AG10803 (cell line): ENCODE measurements at places on chromosomes 2 and 18.

GRCh38 chr18:79062806-79063205 is 6.4 kb upstream of the ATP9B start:
- no peak for DNase-seq

DNA sequence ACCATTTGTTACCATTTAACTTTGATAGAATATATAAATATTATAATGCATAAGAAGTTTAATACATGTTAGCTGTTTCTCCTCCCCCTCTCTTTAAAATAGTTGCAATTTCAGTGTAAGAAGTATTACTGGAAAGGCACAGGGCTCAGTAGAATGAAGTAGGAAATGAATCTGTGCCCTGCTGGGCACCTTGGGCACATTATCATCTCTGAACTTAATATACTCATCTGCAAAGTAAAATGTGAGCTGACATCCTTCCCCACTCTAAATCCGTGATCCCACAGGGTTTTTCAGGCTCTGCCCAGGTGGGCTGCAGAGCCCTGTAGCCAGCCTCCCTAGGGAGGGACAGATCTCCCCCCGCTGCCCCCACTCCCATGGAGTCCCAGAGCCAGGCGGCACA is 56.8 kb downstream of the DPP4 start:
- no peak for DNase-seq

DNA sequence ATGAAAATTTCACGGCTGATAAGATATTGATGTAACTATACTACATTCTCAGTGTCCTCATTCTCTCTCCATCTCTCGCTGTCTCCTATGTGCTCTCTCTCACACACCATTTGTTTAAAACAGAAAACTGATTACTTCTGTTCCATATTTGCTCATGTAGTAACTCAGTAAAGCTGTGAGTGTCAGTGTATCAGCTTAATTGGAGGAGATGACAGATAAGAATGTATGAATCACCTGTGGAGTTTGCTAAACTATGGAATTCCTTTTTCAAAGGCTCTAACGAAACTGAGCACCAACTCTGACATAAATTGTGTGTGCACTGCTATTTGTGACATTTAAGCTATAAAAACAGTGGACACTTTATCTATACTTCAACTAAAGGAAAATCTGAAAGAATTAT is 1080.0 kb downstream of the DSC3 start:
- DNase-seq, result no peak

DNA sequence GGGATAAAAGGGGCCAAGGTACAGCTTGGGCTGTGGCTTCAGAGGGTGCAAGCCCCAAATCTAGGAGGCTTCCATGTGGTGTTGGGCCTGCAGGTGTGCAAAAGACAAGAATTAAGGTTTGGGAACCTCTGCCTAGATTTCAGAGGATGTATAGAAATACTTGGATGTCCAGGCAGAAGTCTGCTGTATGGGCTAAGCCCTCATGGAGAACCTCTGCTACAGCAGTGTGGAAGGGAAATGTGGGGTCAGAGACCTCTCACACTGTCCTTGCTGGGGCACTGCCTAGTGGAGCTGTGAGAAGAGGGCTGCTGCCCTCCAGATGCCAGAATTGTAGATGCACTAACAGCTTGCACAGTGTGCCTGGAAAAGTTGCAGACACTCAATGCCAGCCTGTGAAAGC is 880.6 kb upstream of the ID2 start:
- no peak for DNase-seq

DNA sequence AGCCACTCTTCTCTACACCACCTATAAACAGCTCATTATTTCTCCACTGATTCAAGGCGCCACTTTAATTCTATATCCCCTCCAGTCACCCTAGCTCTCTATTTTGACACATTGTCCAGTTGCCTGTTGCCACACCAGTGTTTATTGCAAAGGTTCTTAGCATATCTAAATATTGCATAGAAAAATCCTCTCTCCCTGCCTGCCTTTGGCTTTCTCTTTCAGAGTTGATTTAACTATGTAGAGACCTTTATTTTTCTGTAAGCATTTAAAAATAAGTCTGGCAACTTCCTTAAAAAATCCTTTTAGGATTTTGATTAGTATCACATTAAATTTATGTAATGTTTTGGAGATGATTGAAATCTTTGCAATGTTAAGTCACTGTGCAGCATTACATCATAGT is 47.9 kb upstream of the B3GNT7 start:
- DNase-seq, result no peak

GRCh38 chr2:54634564-54635511 is 88.6 kb upstream of the EML6 start:
- DNase-seq, result peak; percentile 62

GRCh38 chr2:27306573-27307286 is 1.5 kb downstream of the UCN start:
- no peak for DNase-seq

DNA sequence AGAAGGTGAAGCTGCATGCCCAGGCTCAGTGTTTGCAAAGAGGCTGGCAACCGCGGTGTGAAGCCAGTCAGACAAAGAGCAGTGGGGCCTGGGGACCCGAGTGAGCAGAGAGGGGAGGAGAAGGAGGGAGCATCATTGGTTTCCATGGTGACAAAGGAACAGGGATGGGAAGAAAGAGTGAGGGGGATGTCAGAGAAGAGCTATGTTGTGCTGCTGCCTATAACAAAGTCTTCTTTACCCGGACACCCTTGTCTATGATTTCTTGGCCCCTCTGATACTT is 14.5 kb downstream of the TMEM247 start:
- no peak for DNase-seq

DNA sequence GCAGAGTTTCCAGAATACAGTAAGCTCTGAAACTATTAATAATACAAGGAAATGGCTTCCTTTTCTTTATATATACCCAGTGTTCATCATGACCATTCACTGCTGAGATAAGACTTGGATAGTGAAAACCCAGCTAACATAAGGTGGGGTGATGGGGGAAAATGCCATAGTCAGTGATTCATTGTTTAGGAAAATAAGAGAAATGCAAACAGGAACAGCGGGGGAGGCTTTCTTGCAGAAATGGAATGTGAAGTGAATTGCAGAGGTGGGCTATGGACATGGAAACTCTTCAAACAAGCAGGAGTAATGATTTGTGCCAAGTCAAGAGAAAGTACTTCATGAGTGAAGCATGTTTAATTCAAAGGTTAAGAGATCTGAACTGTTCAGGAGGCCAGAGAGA is 519.4 kb downstream of the TDRD15 start:
- DNase-seq, result no peak

DNA sequence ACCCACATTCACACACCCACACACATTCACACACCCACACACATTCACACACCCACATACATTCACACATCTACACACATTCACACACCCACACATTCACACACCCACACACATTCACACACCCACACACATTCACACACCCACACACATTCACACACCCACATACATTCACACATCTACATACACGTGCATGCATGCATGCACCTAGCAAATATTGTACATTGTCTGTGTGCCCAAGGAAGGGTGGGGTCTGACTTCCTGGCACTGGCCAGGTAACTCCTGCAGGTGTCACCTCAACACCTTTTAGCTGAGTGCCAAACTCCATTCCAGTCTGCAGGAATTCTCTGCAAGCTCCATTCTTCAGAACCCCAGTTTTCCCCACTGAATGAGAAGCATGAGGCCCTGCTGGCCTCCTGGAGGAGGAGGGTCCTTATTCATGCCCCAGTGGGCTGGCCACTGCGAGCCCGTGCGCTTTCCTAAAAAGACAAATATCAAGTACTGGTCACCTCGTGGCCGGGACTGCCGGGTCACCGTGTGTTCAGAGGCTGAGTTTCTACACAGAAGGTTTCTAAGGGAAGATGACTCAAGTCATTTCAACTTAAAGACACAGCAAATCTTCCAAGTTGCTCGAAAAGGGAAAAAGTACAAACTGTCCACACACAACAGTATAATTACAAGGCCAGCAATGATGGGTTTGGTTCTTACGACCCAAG is 131.5 kb downstream of the HDAC4 start:
- DNase-seq, result no peak
